GM23338 (cell line): ENCODE measurements at places on chromosomes 12 and 14. TPM values are rescaled to one million over a fixed set of nuclear protein-coding genes. Genes with fewer than 3 reads are reported as not detected.

- no peak for DNase-seq
- peaks cover 6% of the 10 kb centered on the region; the same call in 1 of the 2 replicates for H3K4me1 ChIP-seq
- H3K27me3 ChIP-seq = no peaks in the 10 kb centered on the region
- no peak overlapping the region for H3K4me3 ChIP-seq
These were observed 3.5 kb upstream of the SEL1L start for GRCh38 chr14:81537193-81537592.

DNA sequence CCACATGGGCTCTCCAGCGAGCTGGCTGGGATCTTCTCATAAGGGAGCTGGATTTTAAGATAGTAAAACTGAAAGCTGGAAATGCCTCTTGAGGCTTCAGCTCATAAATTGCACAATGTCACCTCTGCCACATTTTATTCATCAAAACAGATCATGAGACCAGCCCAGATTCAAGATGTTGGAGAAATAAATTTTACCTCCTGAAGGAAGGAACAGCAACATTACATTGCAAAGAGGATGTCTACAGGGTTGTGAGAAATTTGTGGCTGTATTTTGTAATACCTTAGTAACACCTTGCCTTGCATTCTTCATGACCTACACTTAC is 43.1 kb upstream of the KRR1 start:
- H3K36me3 ChIP-seq = no peaks in the 10 kb centered on the region
- no peak overlapping the region for H3K27ac ChIP-seq
- no peaks in the 10 kb centered on the region for H3K27me3 ChIP-seq
- no peaks in the 10 kb centered on the region; the same call in none of the 2 replicates for H3K4me1 ChIP-seq
- DNase-seq = no peak

- peaks cover 24% of the 10 kb centered on the region for H3K4me1 ChIP-seq
- H3K4me3 ChIP-seq = no peak overlapping the region
- DNase-seq = no peak
- no peaks in the 10 kb centered on the region for H3K27me3 ChIP-seq
- H3K36me3 ChIP-seq = no peaks in the 10 kb centered on the region
These were observed 82.6 kb upstream of the GTF2A1 start for GRCh38 chr14:81303258-81303935.

GRCh38 chr12:15977999-15978951 is 67.1 kb downstream of the DERA start:
- no peak overlapping the region for H3K4me3 ChIP-seq
- H3K27me3 ChIP-seq = no peaks in the 10 kb centered on the region
- no peak overlapping the region for H3K27ac ChIP-seq

DNA sequence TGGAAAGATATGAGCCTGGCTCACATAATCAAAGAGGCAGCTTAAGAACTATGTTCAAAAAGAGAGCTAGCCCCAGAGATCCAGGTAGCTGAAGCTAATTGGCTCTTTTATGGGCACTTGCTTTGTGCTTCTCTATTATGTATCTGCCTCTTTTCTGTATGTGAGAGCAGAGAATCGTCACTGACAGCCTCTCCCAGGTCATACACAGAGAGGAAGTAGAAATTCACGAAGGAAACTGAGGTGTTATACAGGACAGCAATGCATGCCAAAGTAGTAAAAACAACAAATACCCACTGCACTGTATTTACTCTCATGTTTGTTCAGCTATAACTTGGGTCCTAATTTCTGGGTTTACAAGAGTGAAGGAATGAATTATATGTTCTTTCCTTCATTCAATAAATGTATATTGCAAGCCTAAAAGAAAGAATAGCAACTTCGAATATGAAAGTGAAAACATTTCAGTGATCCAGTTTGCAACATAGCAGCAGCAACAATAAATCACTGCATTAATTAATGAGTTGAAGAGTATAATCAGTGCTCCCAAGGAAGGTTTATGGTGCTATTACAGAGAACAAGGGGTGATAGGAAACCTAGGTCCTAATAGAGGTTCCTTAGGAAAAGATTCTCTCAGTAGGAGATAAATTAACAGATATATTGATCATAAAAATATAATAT is 47.1 kb upstream of the ATXN7L3B start:
- no peak overlapping the region for H3K4me3 ChIP-seq
- no peaks in the 10 kb centered on the region for H3K27me3 ChIP-seq
- H3K4me1 ChIP-seq = peaks cover 13% of the 10 kb centered on the region
- no peak for DNase-seq
- H3K27ac ChIP-seq = no peak overlapping the region
- no peaks in the 10 kb centered on the region for H3K36me3 ChIP-seq

DNA sequence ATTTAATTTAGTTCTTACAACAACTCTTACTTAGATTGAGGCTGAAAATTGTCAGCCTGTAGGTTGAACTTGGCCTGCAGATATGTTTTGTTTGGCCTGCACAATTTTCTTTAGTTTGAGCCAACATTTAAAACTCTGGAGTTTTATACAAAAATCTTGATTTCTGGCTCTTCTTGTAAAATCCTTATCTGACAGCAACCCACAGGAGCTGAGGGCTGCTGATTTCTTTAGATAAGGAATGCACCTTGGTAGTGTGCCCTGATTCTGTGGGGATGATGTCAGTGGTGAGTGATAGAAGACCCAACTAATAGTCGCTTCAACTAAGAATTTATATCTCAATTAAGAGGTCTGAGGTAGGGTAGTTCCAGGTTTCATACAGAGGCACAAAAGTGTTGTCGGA is 49.5 kb downstream of the SOCS2 start:
- no peaks in the 10 kb centered on the region for H3K27me3 ChIP-seq
- H3K27ac ChIP-seq = no peak overlapping the region
- no peak overlapping the region for H3K4me3 ChIP-seq
- no peaks in the 10 kb centered on the region; the same call in 1 of the 2 replicates for H3K36me3 ChIP-seq

VTI1B gene
- 44.5 and 44.7 TPM in 2 replicates for total RNA-seq

SCNN1A gene
- 125 and 134 TPM in 2 replicates for total RNA-seq

SRRM4 gene
- total RNA-seq = 0.63 and 0.93 TPM in 2 replicates

GRCh38 chr12:7434670-7435069 is 9.3 kb downstream of the CD163L1 start:
- no peak overlapping the region for H3K4me3 ChIP-seq
- H3K27me3 ChIP-seq = no peaks in the 10 kb centered on the region
- H3K4me1 ChIP-seq = peaks cover 24% of the 10 kb centered on the region
- H3K27ac ChIP-seq = no peak overlapping the region
- H3K36me3 ChIP-seq = no peaks in the 10 kb centered on the region

UBE3B gene
- 20.7 and 20.8 TPM in 2 replicates for total RNA-seq

RNASE7 gene
- total RNA-seq = not detected in 2 replicates

DNA sequence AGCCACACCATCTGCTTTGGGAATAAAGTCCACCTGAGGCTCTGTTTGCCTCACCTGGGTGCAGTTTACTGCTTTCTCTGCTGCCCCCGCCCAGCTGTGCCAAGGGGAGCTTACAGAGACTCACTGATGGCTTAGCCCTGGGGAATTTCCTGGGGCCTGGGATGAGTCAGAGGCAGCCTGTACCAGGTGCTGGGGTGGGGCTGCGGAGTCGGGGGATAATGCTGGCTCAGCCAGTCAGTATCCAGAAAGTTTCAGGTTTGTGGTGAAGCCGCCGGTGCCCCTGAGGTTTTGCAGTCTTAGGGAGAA is 22.3 kb downstream of the PLEKHG3 start:
- peak; percentile 56 for DNase-seq
- H3K4me1 ChIP-seq = peaks cover 42% of the 10 kb centered on the region
- H3K27ac ChIP-seq = peak overlapping the region; percentile 26; the same call in 1 of the 2 replicates
- no peak overlapping the region for H3K4me3 ChIP-seq

GRCh38 chr12:62256408-62257096 is 3.7 kb upstream of the USP15 start:
- H3K27me3 ChIP-seq = no peaks in the 10 kb centered on the region
- no peak overlapping the region for H3K4me3 ChIP-seq
- no peak for DNase-seq
- H3K4me1 ChIP-seq = peaks cover 8% of the 10 kb centered on the region; the same call in 1 of the 2 replicates

- no peak overlapping the region for H3K27ac ChIP-seq
These were observed 16.1 kb downstream of the SDS start for GRCh38 chr12:113387631-113388030.

DNA sequence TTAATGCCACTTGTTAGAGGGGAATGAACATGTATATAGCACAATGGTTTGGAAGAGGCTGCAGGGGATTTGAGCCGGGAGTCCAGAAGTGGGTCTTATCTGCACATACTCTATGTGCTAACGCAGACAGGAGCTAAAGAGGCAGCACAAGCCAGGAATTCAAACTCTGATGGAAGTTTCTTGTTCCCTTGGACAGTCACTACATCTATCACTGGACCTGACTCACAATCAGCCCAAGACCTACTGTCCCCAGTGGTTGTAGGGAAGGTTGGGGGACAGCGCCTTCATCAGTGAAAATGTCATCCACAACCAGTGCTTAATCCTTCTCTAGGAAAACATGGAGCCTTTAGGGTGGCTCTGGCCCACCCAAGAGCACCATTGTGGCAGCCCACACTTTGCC is 107.8 kb downstream of the GCH1 start:
- no peaks in the 10 kb centered on the region for H3K27me3 ChIP-seq
- H3K4me1 ChIP-seq = no peaks in the 10 kb centered on the region
- no peak overlapping the region for H3K4me3 ChIP-seq
- no peaks in the 10 kb centered on the region for H3K36me3 ChIP-seq
- H3K27ac ChIP-seq = no peak overlapping the region

DNA sequence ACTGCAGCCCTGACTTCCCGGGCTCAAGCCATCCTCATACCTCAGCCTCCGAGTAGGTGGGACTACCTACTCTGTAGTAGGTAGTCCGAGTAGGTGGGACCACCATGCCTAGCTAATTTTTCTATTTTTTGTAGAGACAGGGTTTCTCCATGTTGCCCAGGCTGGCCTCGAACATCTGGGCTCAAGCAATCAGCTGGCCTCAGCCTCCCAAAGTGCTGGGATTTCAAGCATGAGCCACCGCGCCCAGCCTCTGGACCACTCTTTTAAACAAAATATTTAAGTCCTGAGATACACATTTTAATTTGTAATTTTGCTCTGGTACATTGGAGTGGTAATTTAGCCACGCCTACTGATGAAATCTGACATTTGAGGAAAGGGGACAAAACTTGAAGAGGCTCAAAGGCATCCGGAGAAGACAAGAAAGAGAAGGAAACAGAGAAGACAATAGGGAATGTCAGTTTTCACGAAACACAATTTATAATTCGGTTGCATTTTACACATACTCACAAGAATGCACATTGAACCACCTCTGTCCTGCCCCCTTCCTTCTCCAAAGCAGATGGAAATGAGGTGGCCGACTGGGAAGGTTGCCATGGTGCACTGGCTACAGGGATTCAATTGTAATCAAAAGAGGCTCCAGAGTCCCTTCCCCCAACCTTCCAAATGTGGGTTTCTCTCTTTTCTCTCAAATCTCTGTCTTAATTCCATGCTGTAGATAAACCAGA is 9.7 kb upstream of the TUBA1A start:
- no peak overlapping the region for H3K27ac ChIP-seq
- H3K27me3 ChIP-seq = no peaks in the 10 kb centered on the region
- H3K4me1 ChIP-seq = peaks cover 15% of the 10 kb centered on the region
- peak; percentile 63 for DNase-seq

GRCh38 chr14:90461425-90461824 is 64.6 kb downstream of the CALM1 start:
- no peaks in the 10 kb centered on the region for H3K4me1 ChIP-seq
- no peak overlapping the region for H3K4me3 ChIP-seq
- no peaks in the 10 kb centered on the region for H3K27me3 ChIP-seq
- peak; percentile 48 for DNase-seq
- H3K27ac ChIP-seq = no peak overlapping the region

DNA sequence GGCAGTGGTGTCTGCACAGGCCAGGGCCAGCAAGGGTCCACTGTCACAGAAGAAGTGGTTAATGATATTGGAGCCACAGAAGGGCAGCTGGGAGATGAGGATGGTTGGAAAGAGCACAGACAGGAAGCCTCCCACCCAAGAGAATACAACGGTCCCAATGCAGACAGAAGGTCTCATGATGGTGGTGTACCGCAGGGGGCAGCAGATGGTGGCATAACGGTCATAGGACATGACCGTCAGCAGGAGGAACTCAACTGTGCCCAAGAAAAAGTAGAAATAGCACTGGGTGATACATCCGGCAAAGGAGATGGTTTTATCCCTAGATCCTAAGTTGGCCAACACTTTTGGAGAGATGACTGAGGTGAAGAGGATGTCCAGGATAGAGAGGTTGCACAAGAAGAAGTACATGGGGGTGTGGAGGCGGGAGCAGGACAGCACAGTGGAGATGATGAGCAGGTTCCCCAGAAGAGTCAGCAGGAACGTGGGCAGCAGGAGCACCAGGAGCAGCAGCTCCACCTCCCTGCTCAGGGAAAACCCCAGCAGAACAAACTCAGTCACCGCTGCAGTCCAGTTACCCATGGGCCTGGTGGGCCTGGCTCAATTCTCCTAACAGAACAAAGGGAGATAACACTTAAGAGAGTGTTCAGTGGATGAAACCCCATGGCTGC is 9.8 kb downstream of the OR6J1 start:
- no peaks in the 10 kb centered on the region for H3K27me3 ChIP-seq
- no peaks in the 10 kb centered on the region; the same call in 1 of the 2 replicates for H3K36me3 ChIP-seq
- no peak for DNase-seq
- no peak overlapping the region for H3K4me3 ChIP-seq
- no peaks in the 10 kb centered on the region for H3K4me1 ChIP-seq

- H3K4me1 ChIP-seq = no peaks in the 10 kb centered on the region
- H3K27me3 ChIP-seq = no peaks in the 10 kb centered on the region
- no peak overlapping the region for H3K27ac ChIP-seq
- no peak overlapping the region for H3K4me3 ChIP-seq
- DNase-seq = peak; percentile 59
These were observed 448.7 kb upstream of the OR4E1 start for GRCh38 chr14:22122227-22122818.

DNA sequence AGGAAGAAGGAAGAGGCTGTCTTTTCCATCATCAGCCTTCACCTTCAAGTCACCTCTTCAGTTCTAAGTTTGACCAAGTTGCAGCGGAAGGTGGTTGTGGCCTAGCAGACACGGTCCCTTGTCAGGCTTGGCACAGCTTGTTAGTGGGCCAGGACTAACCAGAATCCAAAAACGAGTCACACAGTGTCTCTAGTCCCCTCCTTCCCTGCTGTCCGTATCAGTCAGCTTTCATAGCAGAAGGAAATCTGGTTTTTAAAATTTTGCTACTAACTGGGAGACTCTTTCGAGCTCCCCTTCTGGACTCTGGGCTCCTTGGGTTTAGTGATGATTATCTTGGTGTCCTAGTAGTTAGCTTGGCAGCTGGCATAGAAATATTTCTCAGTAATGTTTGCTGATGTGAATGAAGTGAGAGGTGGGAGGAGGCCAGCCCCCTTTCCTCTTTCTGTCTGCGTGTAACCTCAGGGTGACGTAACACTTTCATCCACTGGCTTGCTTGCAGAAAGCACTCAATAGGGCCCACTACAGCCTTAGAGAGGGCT is 3.8 kb downstream of the ETV6 start:
- no peaks in the 10 kb centered on the region for H3K27me3 ChIP-seq
- no peaks in the 10 kb centered on the region for H3K36me3 ChIP-seq
- H3K4me1 ChIP-seq = peaks cover 52% of the 10 kb centered on the region
- no peak overlapping the region for H3K4me3 ChIP-seq
- H3K27ac ChIP-seq = no peak overlapping the region

DNA sequence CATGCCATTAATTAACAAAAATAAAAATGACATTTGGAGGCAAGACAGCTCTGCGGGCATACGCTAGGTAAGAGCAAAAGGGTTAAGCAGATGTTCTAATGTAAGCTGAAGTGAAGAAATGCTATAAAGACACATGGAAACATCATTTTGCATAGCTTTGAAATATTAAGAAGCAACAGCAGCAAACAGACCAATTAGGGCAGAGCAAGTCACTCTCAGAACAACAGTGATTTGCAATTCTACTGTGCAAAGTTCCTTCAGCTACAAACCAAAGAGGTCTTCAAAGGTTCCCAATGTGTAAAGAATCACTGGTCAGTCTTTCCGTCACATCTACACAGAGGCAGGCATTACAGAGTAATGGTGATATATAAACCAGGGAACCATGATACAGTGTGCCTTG is 68.2 kb downstream of the PAPLN start:
- H3K27ac ChIP-seq = no peak overlapping the region
- no peak overlapping the region for H3K4me3 ChIP-seq
- H3K27me3 ChIP-seq = no peaks in the 10 kb centered on the region
- no peaks in the 10 kb centered on the region for H3K36me3 ChIP-seq
